RPMI7951 (cell line): ENCODE measurements at places on chromosomes 3 and 15. TPM values are rescaled to one million over a fixed set of nuclear protein-coding genes. Genes with fewer than 3 reads are reported as not detected.

PLSCR2 gene
- total RNA-seq = not detected in 2 replicates

ADAMTS7 gene
- 6.8 and 9.7 TPM in 2 replicates for total RNA-seq

FAM107A gene
- total RNA-seq = not detected in 2 replicates

FMN1 gene
- 5.0 and 5.8 TPM in 2 replicates for total RNA-seq

P2RY13 gene
- total RNA-seq = not detected in 2 replicates

CPNE4 gene
- 0.48 TPM in 1 of 2 replicates, not detected in the other for total RNA-seq

NRROS gene
- total RNA-seq = 1.6 and 2.7 TPM in 2 replicates

GABRR3 gene
- total RNA-seq = not detected in 2 replicates

TNIK gene
- total RNA-seq = 5.8 and 6.7 TPM in 2 replicates

CAMP gene
- total RNA-seq = 0.20 TPM in 1 of 2 replicates, not detected in the other

CEP152 gene
- 26.8 and 34.5 TPM in 2 replicates for total RNA-seq

SLC24A5 gene
- 0.29 TPM in 1 of 2 replicates, not detected in the other for total RNA-seq

PRSS50 gene
- not detected in 2 replicates for total RNA-seq

ITIH1 gene
- total RNA-seq = not detected in 2 replicates

LRRC31 gene
- total RNA-seq = not detected in 2 replicates

HHLA2 gene
- total RNA-seq = not detected in 2 replicates

CPEB1 gene
- total RNA-seq = 6.1 and 12.1 TPM in 2 replicates

KCNH8 gene
- total RNA-seq = not detected in 2 replicates

COLQ gene
- 0.29 and 0.48 TPM in 2 replicates for total RNA-seq
